T-cell (primary cell): ENCODE measurements at places on chromosomes 5 and 9.

DNA sequence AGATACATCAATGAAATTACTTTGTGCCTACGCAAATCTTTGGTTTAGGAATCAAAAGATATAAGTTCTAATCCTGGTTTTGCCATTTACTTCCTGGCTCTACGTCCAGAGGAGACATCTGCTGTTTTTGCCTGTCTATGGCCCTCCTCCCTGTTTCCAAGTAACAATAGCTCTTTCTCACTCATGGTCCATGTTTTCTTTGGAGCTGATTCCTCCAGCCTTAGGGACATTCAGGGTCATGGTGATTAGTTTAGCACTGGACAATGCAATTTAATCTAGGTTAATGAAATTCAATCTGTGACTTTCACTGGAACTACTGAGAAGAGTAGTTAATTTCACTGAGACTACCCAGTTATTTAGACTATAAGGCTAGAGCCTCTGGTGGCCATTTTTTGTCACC lies 170.6 kb downstream of the SEMA6A start:
- DNase-seq = no peak

DNA sequence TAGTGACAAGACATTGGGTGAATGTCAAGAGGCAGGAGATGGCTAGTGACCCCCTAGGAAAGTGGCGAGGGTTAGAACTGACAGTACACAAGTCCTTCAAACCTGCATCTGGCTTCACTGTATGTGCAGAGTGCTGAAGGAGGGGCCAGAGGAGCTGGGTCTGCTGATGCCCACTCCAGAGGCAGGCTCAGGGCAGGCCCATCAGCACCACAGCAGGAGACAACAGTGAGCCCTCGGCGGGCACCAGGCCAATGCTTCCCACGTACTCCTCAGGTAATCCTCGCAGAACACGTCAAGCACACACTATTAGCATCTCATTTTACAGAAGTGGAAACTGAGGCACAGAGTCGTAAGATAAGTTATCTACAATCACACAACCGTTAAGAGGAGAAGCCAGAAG lies 76.1 kb upstream of the SH3PXD2B start:
- DNase-seq = no peak

GRCh38 chr5:169001394-169001793 lies 299.5 kb downstream of the SLIT3 start:
- DNase-seq = no peak

- no peak for DNase-seq
Measured at GRCh38 chr5:173291722-173292658, 36.2 kb downstream of the STC2 start.

- DNase-seq = no peak
Measured at GRCh38 chr9:112665347-112665746, 52.6 kb downstream of the INIP start.

GRCh38 chr9:5895782-5896181 lies 5.1 kb downstream of the MLANA start:
- DNase-seq = no peak

DNA sequence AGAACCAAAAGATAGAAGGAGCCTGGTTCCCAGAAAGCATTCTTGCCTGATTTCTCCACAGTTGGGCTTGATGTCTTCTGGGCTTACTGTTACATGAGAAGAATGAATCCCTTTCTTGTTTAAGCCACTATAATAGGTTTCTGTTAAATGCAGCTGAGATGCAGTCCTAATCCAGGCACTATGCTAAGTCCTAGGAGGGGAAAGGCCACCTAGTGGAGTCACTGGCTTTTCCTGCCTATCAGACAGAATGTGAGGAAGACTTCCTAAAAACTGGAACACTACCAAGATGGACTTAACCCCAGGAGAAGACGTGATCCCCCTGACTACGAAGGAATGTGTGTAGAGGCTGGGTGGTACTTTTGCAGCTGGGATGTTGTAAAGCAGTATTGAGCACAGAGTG lies 34.3 kb upstream of the FSD1L start:
- DNase-seq = no peak

DNA sequence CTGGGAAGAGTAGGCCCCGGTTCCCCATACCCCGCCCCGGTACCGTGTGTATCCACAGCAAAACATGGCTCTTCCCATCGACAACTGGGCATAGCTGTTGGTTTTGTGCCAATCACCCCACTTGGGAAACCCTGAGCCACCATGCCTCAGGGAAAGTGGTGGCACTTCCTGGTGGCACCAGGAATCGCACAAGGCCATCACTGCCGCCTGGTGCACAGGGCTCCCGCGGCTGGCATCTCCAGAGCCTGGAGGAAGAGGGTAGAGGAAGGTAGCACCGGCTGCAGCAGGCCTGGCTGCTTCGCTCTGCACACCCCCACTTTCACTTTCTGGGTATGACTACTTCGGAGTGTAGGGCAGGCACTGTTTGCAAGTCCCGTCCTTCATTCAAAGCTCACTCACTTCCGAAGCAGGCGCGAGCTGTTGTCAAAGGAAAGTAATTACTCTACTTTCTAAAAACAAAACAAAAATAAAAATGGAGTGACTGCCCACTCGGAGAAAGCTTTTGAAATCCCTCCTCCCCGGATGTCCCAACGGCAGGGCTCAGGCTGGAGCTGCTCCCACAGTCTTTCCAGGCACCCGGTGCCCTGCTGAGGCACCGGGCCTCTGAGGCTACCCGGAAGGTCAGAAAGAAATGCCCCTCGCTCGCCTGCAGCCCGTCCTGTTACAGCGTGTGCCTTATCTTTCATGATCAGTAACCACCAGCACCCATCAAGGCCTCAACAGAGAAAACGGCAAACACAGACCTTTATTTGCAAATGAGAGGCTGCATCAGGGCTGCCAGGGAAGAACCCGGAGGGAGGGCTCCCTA lies 2.0 kb downstream of the BRD3 start:
- DNase-seq = peak; percentile 54

GRCh38 chr5:132746954-132747615 lies at the start of gene CCNI2:
CCNI2 (plus strand) TSS chr5:132747426; CDS start chr5:132747496, 70 bp downstream.
- peak; percentile 59 for DNase-seq

GRCh38 chr5:43216941-43217340 lies 24.9 kb downstream of the NIM1K start:
- DNase-seq = no peak

DNA sequence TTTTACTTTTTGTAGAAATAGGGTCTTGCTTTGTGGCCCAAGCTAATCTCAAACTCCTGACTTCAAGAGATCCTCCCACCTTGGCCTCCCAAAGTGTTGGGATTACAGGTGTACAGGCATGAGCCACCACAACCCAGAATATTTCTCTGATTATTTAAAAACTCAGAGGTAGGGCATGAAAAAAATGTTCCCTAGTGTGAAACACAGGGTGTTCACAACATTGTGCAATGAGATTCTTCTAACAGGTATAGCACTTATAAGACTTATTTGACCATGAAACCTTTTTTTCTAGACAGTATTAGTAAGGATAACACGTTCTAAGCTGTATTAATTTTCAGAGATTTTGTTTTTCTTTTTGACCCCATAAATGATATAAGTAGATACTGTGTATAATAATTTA lies 13.1 kb upstream of the PTGER4 start:
- no peak for DNase-seq

DNA sequence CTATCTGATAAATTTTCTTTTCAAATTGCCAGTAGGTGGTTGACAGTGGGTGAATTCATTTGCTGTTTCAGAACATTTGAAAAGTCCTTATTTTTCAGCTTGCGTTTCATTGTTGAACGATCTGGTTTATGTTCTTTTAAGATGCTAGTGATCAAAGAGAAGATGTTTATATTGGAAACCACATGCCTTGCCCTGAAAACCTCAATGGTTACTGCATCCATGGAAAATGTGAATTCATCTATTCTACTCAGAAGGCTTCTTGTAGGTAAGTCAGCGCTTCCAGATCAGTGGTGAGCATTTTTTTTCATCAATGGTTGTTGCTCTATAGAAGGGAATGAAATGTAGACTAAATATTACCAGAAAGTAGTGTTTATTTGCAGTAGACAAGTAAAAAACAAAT lies 16.6 kb upstream of the CAVIN4 start:
- no peak for DNase-seq

GRCh38 chr9:121725008-121725775 lies 73.8 kb downstream of the DAB2IP start:
- no peak for DNase-seq

DNA sequence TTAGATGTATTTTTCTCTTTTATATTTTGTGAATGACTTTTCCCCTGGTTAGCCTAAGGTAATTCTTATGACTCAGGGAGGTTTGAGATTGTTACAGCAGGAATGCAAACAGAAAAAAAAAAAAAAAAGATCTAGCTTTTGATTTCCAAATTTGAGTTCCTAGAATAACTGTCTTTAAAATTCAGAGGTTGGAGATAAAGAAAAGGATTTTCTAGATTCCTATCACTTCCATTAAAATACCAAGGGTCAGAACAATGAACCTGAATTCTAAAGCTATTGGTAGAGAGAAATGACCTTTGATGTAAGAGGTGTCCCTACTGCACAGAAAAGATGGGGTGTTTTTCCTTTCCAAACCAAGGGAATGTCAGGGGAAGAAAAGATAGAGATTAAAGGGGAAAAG lies 262.5 kb downstream of the DOCK8 start:
- no peak for DNase-seq

- DNase-seq = no peak
Measured at GRCh38 chr5:77709993-77710685, 66.0 kb downstream of the TBCA start.

DNA sequence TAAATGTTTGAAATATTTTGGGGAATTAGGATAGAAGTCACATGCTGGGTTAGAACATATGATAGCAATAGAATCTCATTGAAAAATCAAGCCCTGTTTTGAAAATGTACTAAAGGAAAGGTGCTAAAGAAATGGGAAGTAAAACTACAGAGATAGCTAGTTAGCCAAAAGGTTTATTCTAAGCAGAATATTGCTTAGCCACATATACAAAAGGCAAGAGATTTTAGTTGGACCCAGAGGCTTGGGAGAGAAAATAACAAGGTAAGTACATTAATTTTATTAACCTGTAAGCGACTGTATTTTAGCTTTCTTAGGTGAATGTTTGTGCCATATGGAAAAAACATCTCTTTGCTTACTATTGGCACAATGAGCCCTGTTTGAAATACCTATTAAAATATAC lies 108.3 kb downstream of the RPS23 start:
- DNase-seq = no peak

DNA sequence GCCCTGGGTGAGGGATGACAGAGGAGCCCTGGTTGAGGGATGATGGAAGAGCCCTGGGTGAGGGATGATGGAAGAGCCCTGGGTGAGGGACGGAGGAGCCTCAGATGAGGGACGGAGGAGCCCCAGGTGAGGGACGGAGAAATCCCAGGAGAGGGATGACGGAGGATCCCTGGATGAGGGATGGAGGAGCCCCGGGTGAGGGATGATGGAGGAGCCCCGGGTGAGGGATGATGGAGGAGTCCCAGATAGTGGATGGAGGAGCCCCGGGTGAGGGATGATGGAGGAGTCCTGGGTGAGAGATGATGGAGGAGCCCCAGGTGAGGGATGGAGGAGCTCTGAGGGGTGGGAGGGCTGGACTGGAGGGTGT lies 10.9 kb downstream of the PHF2 start:
- no peak for DNase-seq

DNA sequence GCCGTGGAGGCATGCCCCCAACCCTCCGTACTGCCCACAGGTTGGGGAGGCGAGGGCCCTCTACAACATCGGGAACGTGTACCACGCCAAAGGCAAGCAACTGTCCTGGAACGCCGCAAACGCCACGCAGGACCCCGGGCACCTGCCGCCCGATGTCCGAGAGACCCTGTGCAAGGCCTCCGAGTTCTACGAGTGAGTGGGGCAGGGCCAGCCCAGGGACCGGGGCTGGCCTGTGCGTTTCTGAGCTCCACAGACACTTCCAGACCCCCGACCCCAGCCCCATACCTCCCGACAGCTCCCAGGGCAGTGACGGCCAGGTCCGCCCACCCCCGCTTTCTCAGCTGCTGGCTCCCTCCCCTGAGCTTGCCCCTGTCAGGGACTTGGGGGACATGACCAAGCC lies 9.5 kb downstream of the GPSM1 start:
- no peak for DNase-seq

DNA sequence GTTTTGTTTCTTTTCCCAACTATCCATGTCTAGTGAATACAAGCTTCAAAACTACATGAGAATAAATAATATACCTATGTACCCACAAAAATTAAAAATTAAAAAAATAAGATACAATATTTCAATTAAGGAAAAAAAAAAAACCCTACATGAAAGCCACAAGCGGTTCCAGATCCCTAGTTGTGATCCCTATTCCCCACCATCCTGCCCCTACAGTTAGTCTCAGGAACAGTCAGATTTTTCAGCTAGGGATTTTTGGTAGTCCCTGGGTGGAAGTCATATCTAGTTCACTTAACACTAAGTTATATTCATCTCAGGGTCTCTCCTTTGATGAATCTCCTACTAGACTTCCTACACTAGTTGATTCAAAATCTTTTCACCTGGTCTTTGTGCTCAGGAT lies 18.5 kb upstream of the PCDHB1 start:
- no peak for DNase-seq

DNA sequence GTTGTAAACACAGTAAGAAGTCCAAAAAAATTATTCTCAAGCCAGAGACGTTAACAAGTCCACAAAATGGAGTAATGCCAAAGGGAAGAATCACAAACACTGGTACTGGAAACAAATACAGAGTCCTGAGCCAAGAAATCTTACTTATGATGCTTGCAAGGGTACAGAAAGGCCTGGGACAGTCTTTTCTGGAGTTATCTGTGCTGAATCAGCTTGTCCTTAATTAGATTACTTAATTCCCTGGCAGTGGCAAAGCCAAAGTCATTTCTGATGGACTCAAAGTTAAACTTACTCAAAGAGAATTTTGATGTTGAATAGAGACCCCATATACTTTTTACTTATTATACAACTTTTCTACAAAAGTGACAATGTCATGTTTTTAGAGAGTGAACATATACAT lies 610.5 kb upstream of the ITGA1 start:
- DNase-seq = no peak

GRCh38 chr9:38641142-38641541 lies 20.7 kb upstream of the ANKRD18A start:
- DNase-seq = no peak

DNA sequence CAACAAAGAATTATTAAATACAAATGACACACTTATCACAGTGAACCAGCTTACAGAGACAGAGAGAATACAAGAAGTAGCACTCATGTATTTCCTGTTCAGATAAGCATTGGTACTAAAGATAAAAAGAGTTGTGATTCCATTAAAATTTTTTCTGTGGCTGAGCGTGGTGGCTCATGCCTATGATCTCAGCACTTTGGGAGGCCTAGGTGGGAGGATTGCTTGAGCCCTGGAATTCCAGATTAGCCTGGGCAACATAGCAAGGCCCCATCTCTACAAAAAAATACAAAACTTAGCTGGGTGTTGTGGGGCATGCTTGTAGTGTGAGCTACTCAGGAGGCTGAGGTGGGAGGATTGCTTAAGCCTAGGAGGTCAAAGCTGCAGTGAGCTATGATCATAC lies 32.9 kb downstream of the FCHO2 start:
- no peak for DNase-seq
